ENCODE measurements at places on chromosomes 11 and 22.

GRCh38 chr11:282630-283360, 4.6 kb downstream of the NLRP6 start:
- DNase-seq: no peak

DNA sequence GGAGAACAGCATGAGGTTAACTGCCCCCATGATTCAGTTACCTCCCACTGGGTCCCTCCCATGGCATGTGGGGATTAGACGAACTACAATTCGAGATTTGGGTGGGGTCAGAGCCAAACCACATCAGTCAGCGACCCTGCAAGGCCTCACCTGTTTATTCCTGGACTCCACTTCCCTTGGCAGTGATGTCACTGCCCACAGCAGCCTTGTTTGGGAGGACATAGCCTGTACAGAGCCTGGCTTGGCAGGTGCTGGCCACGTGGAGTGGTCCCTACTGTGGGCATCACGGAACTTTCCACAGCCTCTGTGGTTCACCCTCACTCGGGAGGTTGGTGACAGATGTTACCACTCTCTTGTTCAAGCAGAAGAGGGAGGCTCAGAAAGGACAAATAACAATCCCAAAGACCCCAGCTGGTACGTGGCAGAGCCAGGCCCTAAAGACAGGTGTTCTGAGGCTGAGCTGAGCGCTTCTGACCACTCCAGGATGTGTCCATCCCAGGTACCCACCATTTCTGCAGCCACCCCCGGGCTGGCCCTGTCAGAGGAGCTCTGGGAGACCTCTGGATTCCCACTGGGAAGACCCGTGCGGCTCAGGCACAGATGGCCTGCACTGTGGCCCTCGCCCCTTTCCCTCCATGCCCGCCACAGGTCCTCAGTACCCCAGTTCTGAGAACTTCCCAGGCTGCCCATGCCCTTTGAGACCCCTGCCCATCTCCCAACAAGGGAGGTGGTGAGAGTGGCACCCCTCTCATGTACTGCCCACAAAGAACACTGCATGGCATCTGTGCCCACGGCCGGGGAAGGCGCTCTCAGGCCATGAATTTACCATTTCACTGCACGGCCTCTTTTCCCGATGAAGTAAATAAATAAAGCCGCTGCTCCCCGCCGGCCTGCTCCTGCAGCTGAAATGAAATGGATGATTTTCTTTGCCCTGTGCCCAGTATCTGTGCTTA, 605.8 kb downstream of the TBC1D22A start:
- no peak for DNase-seq

- no peak for DNase-seq
Observed at GRCh38 chr11:107722662-107723061, 10.8 kb upstream of the SLN start.

DNA sequence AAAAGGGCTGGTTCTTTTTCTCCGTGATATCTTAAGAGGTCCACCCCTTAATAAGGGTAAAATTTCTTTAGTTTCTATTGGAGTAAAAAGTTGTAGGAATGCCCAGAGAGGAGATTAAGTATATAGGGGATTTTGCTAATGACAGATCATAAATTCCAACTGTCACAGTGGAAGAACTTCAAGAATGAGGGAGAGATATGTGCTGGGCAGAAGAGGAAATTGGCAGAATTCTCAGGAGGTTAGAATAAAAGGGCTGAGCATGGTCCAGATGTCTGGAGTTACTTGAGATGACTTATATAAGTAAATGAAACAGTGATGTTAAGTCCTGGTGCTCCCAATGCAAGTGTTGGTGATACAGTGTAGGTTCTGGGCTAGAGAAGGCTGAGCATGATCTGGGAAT, 417.6 kb upstream of the ARHGAP42 start:
- DNase-seq: no peak

- DNase-seq: no peak
Observed at GRCh38 chr11:112235750-112236390, 9.6 kb downstream of the PTS start.

- no peak for DNase-seq
Observed at GRCh38 chr11:134261626-134262488, 8.5 kb downstream of the ACAD8 start.
